ENCODE measurements at places on chromosomes 12 and 14.

GRCh38 chr14:68573126-68573525 is 219.7 kb downstream of the ZFP36L1 start:
- DNase-seq, result no peak

DNA sequence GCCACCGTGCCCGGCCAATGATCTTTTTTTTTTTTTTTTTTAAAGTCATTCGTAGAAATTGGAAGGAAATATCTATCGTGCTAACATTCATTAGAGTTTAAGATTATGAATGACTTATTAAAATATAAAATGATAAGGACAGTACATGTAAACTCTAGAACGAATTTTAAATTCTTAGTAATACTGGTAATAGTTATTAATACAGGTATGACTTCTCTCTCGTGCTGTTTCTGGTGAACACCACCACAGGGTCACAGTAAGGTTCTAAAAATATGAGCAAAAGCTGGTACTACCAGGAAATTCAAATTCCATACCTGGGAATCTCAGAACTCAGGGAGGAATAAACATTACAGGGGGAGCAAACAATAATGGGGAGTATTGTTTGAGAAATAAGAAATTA is 26.2 kb downstream of the WNK1 start:
- DNase-seq, result no peak

DNA sequence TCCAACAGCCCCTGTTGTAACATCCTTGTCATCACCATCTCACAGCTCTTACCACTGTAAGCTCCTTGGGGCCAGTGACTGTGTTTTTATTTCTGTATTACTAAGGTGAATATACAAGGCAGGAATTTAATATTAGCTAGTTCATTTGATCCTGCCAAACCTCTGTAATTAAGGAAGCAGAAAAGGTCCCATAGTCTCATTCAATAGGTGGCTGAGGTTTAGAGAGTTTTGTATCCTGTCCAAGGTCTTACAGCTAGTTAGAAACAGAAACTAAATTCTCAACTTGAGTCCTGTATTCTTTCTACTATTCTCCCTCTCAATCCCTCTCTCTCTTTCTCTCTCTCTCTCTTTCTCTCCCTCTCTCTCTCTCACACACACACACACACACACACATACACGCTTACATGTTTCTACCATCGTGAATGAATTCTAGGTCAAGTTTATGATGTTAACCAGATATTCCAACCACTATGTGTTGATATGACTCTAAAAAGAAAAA is 543 bp upstream of the GLIPR1 start:
- no peak for DNase-seq

GRCh38 chr14:34792598-34792997 is 78.2 kb upstream of the CFL2 start:
- DNase-seq, result no peak

DNA sequence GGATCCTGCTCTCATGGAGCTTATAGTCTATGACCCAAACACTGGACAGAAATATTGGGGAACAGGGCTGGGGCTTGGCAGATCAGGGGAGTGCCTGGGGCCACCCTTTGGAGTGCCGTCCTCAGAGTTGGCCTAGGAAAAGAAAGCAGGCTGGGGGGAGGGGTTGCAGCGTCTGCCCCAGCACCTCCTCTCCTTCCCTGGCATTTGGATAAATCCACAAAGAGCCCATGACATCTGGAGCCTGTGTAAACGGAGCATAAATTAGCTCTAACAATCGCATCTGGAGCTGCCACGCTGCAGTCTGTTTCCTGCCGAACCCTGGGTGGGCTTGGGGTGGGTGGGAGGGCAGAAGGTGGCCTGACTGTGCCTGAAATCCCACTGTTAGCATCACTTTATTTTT is 63.8 kb downstream of the MVK start:
- no peak for DNase-seq

DNA sequence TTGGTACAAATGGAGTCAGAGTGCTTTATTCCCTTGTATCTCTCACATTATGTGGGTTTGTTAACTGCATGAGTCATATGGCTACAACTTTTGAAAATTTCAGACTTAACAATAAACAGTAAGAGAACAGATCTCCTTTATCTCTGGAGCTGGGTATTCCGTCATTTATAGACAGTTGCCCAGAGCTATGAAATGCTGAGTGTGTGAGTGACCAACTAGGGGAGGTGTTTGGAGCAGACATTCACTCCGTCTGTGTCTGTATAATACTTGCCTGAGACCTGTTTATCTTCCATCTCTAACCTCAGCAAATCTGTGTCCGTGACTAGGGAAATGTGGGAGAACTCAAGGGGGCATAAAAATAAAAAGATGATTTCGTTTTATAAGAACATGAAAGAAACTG is 279.9 kb upstream of the FAR2 start:
- peak; percentile 15 for DNase-seq
